Coronary artery (tissue), 2 donors: ENCODE measurements at places on chromosomes 11 and 22.

DNA sequence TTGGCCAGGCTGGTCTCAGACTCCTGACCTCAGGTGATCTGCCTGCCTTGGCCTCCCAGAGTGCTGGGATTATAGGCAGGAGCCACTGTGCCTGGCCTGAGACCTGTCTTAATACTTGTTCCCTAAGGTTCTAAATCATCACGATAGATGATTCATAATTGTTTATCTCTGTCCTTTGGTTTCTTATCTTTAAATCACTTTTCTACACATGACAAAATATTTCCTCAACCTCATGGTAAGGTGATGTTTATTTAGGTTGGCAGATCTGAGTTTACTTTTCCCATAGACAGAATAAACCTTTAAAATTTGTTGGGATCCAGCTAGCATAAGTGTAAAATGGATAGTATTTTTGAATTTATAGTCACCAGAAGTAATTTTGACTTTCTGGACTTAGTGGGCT lies 3.5 kb downstream of the PSMD13 start:
- no peak for DNase-seq

DNA sequence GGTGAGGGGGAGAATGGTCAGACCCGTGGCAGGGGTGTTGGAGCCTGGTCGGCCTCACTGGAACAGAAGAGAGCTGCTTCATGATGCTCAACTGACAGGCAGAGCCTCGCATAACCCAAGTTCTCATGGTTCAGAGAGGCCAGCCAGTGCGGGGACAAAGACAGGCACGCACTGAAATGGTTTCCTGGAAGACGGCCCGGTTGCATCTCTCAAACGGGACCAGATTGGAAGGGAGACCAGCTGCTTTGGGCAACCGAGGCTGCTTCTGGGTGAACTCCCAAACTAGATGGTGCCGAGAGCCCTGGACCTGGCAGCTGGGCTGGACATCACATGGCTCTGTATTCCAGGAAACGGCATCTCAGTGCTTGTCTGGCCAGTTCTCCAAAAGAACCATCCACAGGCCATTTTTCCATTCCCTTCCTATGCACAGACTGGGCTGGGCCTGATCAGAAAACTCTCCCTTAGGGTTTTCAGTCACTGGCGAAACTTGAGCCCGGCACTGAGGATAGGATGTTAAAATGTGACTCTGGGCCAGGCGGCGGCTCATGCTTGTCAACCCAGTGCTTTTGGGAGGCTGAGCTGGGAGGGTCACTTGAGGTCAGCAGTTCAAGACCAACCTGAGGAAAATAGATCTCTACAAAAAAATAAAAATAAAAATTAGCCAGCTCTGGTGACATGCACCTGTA lies 80.1 kb upstream of the PRODH start:
- no peak for DNase-seq

DNA sequence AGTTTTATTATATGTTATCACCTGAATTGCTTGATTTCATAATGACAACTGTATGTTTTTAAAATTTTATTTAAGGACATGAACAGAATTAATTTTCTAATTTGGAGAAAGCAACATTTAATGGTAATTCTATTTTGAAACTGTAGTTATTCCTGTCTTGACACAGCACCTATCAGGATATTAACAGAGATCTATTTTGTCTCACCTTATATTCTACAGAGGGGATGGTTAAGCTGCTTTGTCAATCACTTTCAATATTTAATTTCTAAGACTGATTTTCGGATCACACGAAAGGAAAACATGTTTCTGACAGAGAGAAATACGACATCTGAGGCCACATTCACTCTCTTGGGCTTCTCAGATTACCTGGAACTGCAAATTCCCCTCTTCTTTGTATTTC lies at the start of gene OR5D16:
Gene OR5D16 (plus strand): TSS at position 301 of the 400 bp plus-strand sequence. CDS start 0 bp downstream, at position 301.
- no peak for DNase-seq

- DNase-seq: no peak
Measured at GRCh38 chr22:41899992-41900651, 14.8 kb downstream of the SHISA8 start.

GRCh38 chr11:72824020-72824419 lies 9.8 kb downstream of the ATG16L2 start:
- no peak for DNase-seq

DNA sequence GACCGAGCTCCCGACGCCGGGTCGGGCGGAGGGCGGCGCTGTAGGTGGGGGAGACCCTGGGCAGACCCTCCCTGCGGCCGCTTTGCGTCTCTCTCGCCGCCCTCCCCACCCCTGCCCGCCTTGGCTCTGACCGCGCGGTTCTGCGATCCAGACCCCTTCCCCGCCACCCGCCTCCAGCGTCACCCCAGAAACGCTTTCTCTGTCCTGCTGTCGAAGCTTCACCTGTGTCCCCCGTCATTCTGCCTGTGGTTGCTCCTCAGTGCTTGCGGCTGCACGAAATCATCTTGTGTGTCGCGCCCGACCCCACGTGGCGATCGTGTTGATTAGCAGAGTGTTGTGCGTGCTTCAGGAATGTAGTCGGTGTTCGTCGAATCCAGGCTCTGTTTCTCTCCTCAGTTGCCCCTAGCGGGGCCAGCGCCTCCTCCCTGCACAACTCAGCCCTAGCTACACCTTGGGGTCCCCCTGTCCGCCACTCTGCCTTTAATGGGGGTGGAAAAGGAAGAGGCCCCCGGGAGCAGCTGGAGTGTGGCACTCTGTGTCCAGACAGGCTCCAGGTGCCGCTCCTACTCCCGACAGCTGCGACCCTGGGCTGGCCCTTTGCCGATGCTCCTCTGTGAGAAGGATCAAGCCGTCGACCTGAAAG lies 851 bp downstream of the PTDSS2 start:
- DNase-seq: no peak

DNA sequence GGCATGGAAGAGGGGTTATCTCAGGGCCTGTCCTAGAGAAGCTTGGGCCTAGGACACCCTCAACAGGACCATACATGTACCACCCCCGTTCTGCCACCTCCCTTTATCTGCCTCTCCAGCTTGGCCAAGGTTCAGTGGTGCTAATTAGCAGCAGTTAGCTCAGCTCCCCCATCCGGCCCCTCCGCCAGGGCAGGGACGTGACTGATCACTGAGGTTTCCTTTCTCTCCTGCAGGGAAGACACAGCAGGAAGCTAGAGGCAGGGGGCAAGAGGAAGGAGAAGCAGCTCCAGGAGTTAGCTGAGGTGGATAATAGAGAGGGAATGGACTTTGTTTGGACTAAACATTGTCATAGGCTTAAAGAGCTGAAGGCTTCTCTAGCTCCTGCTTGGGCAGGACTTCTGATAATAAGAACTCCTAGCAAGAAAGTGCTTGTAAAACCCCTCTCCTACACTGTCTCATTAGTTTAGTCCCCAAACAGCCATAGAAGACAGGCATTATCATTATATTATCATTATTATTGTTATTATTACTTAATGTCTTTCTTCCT lies 53.8 kb downstream of the BUD13 start:
- DNase-seq: no peak

GRCh38 chr22:27135031-27135981 lies 477.9 kb downstream of the MIAT start:
- no peak for DNase-seq

DNA sequence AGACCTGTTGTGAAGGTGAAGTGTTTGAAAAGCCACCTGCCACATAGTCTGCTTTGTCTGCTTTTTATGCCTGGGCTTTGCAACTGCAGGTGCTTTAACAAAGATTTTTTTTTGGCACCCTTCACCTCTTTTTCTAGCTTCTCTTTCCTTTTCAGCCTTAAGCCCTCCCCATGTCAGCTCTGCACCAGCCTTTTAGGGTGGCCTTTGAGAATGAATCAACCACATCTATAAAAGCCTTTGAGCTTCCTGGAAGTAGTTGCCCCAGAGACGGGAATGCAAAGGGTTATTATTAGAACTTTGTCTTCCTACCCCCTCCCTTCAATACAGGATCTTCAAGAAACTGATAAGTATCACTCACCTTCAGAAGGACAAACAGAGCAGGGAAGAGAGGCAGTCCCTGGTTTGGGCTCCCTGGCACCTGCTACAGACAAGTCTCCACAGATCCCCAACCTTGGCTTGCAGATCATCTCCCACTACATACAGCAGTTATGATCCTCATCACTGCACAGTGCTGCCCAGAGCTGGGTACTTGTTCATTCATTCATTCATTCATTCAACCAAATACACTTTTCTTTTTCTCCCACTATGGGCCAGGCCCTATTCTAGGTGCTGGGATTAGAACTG lies 8.0 kb downstream of the PVALB start:
- DNase-seq: no peak

GRCh38 chr11:72591785-72592502 lies 82.3 kb downstream of the PDE2A start:
- DNase-seq: no peak

- no peak for DNase-seq
Measured at GRCh38 chr11:74520927-74521665, 27.6 kb upstream of the LIPT2 start.

DNA sequence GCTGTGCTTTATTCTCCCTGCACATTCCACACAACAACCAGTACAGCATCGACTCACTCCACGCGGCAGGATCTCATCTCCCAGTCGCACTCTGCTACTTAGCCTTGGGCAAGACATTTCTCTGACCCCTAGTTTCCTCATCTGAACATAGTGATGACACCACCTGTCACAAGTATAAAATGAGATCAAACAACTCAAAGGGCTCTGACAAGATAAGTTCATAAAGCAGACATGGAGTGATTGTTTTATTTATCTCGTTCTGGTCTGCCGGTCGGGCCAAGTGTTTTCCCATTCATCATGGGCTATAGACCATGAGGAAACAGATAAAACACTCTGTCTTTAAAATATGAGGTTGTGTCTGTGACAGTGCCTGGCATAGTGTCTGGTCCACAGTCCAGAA lies 35.0 kb downstream of the DSCAML1 start:
- no peak for DNase-seq

DNA sequence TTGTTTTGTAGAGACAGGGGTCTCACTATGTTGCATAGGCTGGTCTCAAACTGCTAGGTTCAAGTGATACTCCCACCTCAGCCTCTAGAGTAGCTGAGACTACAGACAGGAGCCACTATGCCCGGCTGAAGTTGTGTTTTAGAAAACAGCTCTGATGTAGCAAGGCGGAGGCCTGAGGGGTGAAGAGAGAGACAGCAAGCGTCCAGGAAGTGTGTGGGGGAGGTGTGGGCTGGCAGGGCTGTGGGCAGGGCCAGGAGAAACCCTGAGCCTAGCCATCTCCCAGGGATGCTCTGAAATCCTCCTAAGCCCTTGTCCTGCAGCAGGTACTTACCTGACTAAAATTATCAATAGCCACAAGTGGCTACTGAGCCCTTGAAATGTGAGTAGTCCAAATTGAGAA lies 16.1 kb upstream of the RPS3 start:
- no peak for DNase-seq

GRCh38 chr11:44065841-44066731 lies at the start of gene ACCS:
Gene ACCS, plus strand, starts transcription at chr11:44066270. Its CDS starts 1,358 bp downstream, at chr11:44067628.
- DNase-seq: peak; percentile 98

GRCh38 chr11:119192111-119192510 lies 6.8 kb downstream of the NHERF4 start:
- no peak for DNase-seq

DNA sequence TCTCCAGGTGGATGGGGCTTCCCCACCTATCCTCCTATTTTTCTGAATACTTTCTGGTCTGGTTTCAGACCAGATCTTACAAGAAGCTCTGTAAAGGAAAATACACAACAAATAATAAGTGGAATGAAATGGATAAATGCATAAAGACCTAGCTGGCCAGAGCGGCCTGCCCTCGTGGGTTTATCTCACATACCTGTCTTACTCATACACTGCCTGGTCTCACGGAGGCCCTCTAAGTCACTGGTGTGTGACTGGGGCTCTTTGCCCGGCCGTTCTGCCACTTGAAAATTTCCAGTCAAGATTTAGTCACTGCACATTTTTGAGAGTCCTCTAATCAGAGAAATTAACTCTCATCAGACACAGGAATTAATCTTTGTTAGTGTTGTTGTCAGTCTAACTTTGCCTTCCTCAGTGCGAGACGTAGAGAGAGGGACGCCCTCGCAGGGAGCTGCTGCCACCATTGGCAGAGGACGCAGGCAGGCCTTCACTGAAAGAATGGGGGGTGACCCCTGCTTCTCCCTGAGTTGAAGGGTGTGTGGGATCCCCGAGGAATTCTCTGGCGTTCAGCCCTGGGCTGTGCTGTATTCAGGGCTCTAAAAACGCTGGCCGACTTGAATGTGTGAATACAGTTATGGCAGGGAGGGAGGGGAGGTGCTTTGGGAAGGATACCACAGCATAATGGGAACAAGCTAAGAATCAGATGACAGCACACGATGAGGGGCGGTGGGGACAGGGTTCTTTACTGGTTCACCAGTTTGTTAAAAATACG lies 46.3 kb upstream of the CADM1 start:
- DNase-seq: no peak

- no peak for DNase-seq
Measured at GRCh38 chr22:50165436-50166123, 5.0 kb upstream of the PANX2 start.

DNA sequence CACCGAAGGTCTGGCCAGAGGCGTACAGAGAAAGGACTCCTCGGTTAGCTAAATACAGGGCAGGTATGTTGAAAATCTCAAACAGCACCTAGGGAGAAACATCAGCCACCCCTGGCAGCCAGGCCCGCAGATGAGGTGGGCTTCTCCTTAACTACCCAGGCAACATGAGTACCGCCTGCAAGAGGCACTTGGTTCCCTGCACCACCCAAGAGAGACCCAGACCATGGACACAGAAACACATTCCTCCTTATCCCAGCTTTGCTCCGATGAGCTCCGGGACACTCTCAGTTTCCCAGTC lies 53.0 kb downstream of the DHCR7 start:
- DNase-seq: no peak

DNA sequence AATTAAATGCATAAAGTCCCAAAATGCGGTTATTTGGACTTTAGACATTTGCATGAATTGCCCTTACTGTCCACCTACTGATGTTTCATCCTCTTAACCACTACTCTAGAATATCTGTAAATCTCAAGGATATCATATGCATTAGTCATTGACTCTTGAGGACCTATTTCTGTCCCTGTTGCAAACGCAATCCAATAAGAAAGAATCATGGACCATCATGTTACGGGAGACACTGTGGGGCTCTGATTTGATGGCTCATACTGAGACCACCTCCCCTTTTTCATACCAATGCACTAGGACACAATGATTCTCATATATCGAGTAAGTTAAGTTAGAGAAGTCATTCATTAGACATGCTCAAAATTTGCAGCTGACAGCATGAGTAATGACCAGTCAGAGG lies 14.4 kb downstream of the POU2AF2 start:
- no peak for DNase-seq

GRCh38 chr22:33382436-33382835 lies 324.3 kb upstream of the SYN3 start:
- no peak for DNase-seq

DNA sequence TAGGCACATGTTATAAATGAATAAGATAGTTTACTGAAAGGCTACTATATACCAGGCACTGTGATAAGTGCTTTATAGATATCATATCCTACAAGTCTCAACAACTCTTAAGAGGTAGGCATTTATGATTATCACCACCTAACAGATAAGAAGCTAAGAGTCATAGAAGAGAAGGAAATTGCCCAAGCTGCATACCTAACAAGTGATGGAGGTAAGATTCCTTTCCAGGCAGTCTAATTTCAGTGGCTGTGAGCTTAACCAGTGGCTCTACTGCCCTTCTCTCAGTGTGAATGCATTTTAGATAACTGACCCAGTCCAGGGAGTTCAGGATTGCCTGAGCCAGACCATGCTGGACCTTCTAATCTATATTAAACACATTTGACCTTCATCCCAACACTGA lies 39.2 kb downstream of the HEPHL1 start:
- DNase-seq: no peak
